ENCODE measurements at places on chromosomes 6 and 20. TPM values are rescaled to one million over a fixed set of nuclear protein-coding genes. Genes with fewer than 3 reads are reported as not detected.

The WFDC5 gene
- total RNA-seq = not detected

The MYMX gene
- not detected for total RNA-seq

The ZBTB46 gene
- 0.78 TPM for total RNA-seq

DNA sequence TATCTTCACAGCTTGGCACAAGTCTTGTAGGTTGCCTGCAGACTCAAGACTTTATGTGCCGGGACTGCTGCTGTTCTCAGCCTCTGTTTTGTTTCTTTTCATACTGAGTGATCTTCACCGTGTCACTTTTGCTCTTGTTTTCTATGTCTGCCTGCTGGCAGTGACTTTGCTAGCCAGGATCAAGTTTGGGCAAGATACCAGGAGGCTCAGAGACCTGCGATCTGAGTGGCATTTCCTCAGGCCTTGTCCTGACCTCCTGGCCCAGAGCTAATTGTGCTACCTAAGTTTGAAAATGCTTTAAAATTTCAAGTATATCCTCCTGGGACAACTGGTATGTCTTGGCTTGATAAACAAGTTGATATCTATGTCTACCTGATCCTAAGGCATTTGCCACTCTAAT, 57.2 kb downstream of the DOK5 start:
- no peak overlapping the region for H3K27ac ChIP-seq
- H3K36me3 ChIP-seq = peaks cover 5% of the 10 kb centered on the region
- no peak for DNase-seq
- no peak overlapping the region for H3K4me3 ChIP-seq

GRCh38 chr6:124132256-124132655, 328.6 kb downstream of the NKAIN2 start:
- H3K27me3 ChIP-seq = peaks cover 1% of the 10 kb centered on the region
- no peak overlapping the region for H3K4me3 ChIP-seq
- 0 out of 2 replicates have a peak, but pooled peaks cover 4% of the 10 kb centered on the region for H3K36me3 ChIP-seq
- DNase-seq = no peak

GRCh38 chr6:141669141-141669540, 463.6 kb upstream of the GJE1 start:
- no peak for DNase-seq
- H3K36me3 ChIP-seq = peaks cover 13% of the 10 kb centered on the region

DNA sequence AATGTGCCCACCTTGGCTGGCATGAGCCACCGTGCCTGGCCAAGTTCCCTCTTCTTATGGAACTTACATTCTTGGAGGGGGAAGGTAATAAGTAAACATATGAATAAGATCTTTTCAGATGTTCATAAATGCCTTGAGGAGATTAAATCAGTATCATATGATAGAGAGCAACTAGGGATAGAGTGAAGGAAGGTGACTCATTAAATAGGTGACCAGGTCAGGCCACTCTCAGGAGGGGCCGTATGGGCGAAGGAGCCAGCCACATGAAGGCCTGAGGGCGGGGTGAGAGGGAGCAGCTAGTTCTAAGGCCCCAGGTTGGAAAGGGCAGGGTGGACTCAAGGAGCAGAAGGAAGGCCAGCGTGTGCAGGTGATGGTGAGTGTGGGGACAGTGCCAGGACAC, 91.1 kb downstream of the UST start:
- no peaks in the 10 kb centered on the region for H3K36me3 ChIP-seq
- peaks cover 2% of the 10 kb centered on the region for H3K27me3 ChIP-seq
- H3K4me1 ChIP-seq = peaks cover 41% of the 10 kb centered on the region
- H3K27ac ChIP-seq = no peak overlapping the region

GRCh38 chr6:169533301-169534038, 168.4 kb downstream of the WDR27 start:
- peaks cover 62% of the 10 kb centered on the region for H3K4me1 ChIP-seq
- H3K27ac ChIP-seq = no peak overlapping the region
- no peak for DNase-seq
- H3K4me3 ChIP-seq = no peak overlapping the region

DNA sequence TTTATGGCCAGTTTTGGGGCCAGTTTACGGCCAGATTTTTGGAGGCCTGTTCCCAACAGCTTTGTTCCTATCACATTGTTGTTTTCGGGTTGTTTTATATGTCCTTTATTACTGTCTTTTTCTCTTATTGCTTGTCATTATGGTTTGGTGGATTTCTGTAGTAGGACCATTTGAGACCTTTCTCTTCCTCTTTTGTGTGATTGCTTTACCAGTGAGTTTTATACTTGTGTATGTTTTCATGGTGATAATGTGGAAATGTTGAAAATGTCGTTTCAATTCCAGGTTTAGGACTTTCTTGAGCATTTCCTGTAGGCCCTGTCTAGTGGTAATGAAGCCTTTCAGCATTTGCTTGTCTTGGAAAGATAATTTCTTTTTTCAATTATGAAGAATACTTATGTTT, 17.8 kb downstream of the HLA-B start:
- no peak overlapping the region for H3K4me3 ChIP-seq
- no peaks in the 10 kb centered on the region for H3K4me1 ChIP-seq
- DNase-seq = no peak
- peaks cover 21% of the 10 kb centered on the region for H3K36me3 ChIP-seq
- no peak overlapping the region for H3K27ac ChIP-seq
- H3K27me3 ChIP-seq = peaks cover 4% of the 10 kb centered on the region

DNA sequence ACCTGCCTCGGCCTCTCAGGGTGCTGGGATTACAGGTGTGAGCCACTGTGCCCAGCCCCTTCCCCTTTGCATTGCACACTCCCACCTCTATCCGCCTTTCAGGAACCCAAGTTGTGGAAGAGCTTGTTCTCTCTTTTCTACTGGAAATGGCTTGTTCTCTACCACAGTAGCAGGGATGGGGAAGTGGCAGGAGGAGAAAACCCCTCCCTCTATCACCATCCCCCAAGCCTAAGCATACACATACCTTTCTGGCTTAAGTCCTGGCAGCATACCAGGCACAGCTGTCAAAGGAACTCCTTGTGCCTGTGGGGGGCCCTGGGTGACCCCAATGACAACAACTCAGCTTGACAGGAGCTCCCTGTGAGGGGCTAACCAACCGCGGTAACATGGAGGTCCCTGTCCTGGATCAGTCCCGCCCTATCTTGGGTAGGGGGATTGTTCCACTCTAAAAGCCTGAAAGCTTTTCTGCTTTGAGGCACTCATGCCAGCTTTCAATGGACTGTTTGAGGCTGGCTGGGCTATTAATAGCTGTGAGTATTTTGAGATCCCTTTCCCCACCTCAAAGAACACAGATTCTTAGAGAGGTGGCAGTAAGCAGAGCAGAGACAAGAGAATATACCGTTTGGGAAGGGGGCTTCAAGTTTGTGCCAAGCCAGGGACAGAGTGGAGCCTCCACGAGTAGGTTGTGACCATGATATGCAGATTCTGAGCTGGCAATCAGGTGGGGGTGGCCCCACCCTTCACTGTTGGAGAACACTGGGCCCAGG, 2.3 kb downstream of the KLHDC3 start:
- H3K4me1 ChIP-seq = peaks cover 63% of the 10 kb centered on the region
- no peak for DNase-seq
- H3K36me3 ChIP-seq = peaks cover 44% of the 10 kb centered on the region
- H3K27ac ChIP-seq = peak overlapping the region; percentile 52
- H3K4me3 ChIP-seq = peak overlapping the region; percentile 95
- no peaks in the 10 kb centered on the region for H3K27me3 ChIP-seq

All from HFFc6 (cell line).